ACHN (cell line): ENCODE measurements at places on chromosomes 2 and 18.
A peak's percentile ranks its signal among the peaks of the same experiment; 100 is the strongest.

DNA sequence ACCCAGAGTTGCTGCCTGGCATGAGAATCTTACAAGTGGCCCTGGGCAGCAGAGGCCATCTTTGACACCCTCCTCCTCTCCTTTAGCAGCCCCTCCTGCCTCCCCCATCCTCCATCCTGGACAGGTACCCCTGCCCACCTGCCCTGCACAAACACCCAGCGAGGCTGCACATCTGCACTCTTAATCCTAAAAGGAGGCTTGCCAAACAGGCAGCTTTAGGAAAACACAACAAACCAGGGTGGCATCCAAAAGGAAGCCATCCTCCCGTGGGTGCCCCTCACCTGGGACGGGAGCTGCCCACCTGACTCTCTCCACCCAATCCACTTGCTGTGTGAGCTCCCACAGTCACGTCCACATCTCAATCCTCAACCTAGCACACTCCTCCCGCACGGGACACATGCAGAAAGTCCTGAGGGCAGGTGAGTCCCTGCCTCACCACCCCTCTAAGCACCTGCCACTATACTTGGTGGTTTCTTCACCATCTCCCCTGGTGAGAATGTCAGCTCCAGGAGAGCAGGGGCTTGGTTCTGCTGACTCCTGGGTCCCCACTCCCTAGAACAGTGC lies 5.8 kb downstream of the BIN1 start:
- no peak for DNase-seq

DNA sequence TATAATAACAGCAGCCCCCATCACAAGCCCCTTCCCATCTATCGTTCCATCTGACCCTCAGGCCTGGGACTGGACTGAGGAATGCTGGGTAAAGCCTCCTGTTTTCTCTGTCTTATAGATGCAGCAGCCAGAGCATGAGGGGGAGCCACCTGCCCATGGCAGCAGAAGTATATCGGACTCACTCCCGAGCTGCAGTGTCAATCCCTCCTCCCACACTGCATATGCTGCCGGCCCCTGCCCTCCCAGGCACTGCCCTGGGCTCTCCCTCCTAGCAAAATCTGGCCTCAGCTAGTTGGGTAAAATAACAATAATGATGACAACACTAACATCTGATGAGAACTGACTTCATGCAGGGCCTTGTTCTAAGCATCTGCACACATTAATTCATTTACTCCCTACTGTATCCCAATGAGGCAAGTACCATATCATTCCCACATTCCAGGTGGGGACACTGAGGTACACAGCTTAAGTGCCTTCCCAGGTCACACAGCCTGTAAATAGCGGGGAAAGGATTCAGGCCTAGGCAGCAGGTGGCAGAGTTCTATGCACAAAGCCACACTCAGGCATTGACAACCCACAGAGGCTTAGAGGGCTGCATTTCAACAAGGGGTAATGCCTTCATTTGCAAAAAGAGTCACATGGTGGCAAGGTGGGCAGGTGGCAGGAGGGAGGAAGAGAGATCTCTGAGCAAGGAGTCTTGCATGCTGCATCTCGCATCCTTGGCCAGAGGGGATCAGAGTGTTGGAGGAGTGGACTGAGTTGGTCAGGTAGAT lies 190.0 kb downstream of the ZBTB7C start:
- no peak for DNase-seq

GRCh38 chr18:11654736-11655605 lies 34.1 kb upstream of the GNAL start:
- DNase-seq = peak; percentile 40

DNA sequence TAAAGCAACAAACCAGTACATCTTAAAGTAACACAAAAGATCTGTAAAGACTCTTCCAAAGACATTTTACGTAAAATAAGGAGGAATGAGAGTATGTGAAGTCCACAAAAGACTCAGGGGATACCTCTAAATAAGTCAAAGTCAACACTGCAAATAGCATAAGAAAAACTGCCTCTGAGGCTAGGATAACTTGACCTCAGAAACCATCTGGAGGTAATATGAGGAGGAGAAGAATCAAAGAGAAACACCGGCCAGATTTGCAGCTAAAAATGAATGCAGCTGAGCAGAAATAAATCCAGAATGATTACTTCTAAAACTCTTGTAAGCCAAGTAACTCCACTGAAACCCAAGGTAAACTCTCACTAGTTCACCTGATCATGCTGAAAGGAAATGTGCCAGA lies 52.2 kb upstream of the ERMN start:
- DNase-seq = no peak

GRCh38 chr2:112048887-112049286 lies 6.2 kb upstream of the TMEM87B start:
- peak; percentile 65 for DNase-seq

DNA sequence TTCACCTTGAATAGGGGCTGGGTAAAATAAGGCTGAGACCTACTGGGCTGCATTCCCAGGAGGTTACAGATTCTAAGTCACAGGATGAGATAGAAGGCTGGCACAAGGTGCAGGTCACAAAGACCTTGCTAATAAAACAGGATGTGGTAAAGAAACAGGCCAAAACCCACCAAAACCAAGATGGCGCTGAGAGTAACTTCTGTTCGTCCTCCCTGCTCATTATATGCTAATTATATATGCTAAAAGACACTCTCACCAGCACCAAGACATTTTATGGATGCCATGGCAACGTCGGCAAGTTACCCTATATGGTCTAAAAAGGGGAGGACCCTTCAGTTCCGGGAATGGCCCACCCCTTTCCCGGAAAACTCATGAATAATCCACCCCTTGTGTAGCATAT lies 711.5 kb upstream of the KLHL29 start:
- no peak for DNase-seq

GRCh38 chr2:240229005-240229404 lies 88.5 kb upstream of the OTOS start:
- DNase-seq = no peak

- no peak for DNase-seq
Observed at GRCh38 chr2:222447131-222447530, 22.8 kb downstream of the SGPP2 start.

DNA sequence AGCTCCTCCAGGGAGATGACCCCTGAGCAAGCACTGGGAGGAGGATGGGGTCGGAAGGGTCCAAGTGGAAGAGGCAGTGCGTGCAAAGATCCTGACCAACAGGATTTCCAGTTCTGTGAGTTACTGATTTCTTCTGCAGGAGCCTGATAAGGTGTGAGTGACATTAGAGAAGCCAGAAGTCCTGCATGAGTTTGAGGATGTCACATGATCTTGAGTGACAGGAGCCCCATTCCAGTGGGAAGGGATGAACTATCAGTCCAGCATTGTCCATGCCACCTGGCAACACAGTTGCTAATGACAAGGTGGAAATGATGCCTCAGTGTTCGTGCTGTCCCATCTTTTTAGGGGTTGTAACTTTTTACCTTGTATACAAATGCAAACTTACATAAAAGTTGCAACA lies 285.1 kb upstream of the HDAC4 start:
- no peak for DNase-seq
